ENCODE measurements at places on chromosomes 11 and 22.

DNA sequence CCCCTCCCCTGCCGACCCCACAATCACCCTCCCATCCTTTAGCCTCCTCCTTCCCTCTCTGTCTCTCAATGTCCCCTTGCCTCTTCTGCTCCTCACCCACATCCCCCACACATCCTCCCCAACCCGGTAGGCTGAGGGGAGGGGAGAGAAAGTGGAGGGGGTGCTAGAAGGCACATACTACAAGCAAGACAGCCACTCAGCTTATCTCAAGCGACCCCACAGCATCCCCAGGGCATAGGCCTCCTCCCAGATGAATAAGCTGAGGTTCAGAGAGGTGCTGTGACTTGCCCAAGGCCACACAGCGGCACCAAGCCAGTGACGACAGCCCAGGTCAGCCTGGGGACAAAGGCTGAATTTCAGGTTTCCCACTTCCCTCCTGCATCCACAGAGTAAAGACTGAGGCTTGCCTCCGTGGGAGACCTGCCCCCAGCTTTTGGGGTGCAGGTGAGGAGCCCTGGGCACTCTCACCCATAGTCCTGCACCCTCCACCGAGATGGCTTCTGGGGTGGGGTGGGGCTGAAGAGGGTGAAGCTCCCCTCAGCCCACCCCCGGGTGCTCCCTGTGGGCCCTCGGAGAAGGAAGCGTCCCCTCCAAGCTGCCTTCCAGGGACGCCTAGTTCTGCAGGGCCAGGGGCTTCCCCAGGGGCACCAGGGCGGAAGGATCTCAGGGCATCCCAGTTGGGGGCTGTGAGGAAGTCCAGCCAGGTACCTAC, 511 bp downstream of the RAC2 start:
- no peak for DNase-seq

- DNase-seq = no peak
Observed at GRCh38 chr11:131934006-131934405, 563.6 kb downstream of the NTM start.

GRCh38 chr11:69358398-69359020, 64.6 kb downstream of the MYEOV start:
- no peak for DNase-seq

GRCh38 chr22:39409516-39410029, 10.0 kb downstream of the TAB1 start:
- no peak for DNase-seq

DNA sequence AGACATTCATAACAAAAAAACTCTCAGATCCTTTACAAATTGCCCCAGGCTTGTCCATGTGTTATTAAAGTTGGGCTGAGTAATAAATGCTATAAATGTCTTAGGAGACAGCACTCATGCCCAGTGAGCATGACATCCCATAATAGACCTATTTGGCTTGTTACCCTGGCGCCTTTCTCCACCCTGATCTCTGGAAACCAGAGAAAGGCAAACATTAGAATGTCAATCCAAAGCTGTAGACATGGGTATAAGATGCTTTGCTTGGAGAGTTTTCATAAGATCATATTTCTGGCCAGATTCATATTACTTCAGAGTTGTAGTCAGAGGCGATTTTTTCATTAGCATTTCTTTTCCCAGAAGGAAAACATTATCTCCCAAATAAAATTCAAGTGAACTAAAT, 161.3 kb upstream of the UBASH3B start:
- peak; percentile 43 for DNase-seq

DNA sequence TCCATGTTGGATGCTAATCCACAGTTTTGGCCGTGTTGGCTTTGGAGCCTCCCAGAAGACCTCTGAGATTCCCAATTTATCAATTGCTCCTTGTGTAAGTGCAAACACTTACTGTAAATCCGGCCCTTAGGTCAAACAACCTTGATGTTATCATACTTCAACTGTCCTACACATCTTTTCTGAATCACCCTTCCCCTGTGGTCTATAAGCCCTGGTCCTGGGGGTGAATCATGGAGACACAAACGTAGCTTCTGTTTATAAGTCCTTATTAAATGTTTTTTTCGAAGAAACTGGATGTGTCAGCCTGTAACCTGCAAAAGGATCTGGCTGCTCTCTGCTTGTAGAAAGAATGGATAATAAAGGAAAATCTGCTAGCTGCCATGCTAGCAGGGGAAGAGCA, 1.7 kb upstream of the IL10RA start:
- no peak for DNase-seq

DNA sequence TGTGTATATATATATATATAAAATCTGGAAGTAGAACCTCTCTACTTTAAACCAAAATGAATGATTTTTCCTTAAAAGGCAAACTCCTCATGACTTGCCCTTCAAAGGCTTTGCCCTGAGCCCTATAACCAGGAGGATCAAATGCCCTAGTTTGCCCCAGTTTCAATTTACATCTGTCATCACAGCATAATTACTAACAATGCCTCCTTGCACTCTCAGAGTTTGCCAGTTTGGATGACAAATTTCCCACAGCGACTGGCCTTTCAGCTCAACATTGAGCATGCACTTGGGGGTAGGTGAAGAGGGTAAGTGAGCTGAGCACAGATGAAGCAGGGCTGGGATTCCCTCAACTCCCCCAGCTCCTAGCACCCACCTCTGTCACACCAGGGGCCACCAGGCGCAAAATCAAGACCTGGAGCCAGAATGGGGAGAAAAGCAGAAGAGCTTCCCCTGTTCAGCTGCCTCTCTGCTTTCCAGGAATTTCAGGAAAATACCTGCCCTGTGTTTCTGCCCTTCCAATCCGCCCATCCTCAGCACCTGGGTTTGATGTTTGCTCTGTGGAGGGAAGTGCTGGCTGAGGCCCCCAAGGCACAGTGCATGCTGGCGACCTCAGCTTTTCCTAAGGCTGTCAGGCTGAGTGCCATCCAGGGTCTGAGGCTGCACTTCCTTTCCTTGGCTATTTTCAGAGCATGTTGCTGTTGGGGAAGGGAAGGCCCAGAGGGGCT, 67.5 kb downstream of the ADAMTS15 start:
- no peak for DNase-seq

GRCh38 chr11:134532131-134532920, 120.3 kb upstream of the B3GAT1 start:
- DNase-seq = no peak

- no peak for DNase-seq
Observed at GRCh38 chr22:31088233-31088986, 7.3 kb downstream of the SMTN start.

GRCh38 chr22:49077036-49077393, 750.7 kb downstream of the BRD1 start:
- no peak for DNase-seq

- no peak for DNase-seq
Observed at GRCh38 chr11:65204143-65204542, 22.4 kb downstream of the CAPN1 start.

DNA sequence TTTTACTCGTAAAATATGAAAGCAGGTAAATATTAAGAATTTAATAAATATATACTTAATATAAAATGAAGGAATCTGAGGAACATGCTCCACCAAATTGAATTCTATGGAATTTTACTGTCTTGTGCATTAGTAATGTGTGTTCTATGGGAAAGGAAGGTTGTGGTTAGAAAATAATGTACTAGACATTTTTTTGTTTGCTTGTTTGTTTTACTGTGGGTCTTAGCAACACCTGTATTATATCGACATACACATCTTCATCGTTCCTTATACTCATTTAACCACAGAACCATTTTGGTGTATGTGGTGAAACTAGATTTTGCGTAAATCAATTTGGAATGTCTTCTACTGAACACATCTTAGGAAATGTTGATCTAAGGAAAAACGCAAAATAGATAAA, 114.1 kb upstream of the MTMR2 start:
- peak; percentile 40 for DNase-seq

DNA sequence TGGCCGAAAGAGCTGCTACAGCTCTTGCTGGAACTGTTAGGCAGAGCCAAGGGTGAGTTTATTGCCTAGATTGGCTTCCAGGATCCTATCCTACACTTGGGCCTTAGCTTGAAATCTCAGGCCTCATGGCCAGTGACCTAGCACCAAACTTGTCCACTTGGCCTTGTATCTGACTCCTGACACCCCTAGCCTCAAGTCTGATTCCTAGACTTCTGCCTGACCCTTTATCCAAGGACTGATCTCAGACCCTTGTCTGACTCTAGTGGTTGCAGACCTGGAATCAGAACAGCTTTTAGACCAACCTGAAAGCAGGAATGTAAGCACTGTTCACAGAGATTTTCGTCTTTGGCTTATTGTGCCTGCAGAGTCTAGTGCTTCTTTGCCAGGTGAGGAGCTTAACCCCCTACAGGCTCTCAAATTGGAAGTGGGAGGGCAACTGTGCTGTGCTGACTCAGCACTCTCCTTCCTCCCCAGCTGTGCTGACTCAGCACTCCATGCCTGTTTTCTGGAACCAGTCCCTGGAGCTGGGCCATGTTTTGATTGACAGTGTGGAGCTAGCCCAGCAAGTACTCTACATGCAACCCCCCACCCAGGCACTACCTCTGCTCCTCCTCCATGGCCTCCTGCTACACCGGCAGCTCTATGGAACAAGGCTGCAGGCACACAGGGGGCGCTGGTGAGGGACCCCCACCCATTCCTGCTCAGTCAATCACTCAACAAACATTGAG, 35.1 kb downstream of the RRP8 start:
- peak; percentile 57 for DNase-seq

- DNase-seq = peak; percentile 61
Observed at GRCh38 chr11:78645226-78646202, 70.8 kb upstream of the NARS2 start.

- DNase-seq = no peak
Observed at GRCh38 chr22:31911565-31912406, 32.5 kb upstream of the YWHAH start.

GRCh38 chr11:46669711-46670139, 30.7 kb downstream of the ARHGAP1 start:
- DNase-seq = no peak
